ENCODE measurements at places on chromosomes 2 and 18. TPM values are rescaled to one million over a fixed set of nuclear protein-coding genes. Genes with fewer than 3 reads are reported as not detected.

Gene CTDSP1
- total RNA-seq = 149 TPM

Gene CABLES1
- total RNA-seq = 2.1 TPM

Gene VAMP8
- total RNA-seq = 99.6 TPM

Gene MAP3K19
- not detected for total RNA-seq

Gene TUBA4B
- total RNA-seq = not detected

Gene COL4A4
- not detected for total RNA-seq

Gene ERMN
- 3.7 TPM for total RNA-seq

Gene CPLX4
- not detected for total RNA-seq

Gene TGFA
- total RNA-seq = not detected

Gene UCN
- 2.6 TPM for total RNA-seq

DNA sequence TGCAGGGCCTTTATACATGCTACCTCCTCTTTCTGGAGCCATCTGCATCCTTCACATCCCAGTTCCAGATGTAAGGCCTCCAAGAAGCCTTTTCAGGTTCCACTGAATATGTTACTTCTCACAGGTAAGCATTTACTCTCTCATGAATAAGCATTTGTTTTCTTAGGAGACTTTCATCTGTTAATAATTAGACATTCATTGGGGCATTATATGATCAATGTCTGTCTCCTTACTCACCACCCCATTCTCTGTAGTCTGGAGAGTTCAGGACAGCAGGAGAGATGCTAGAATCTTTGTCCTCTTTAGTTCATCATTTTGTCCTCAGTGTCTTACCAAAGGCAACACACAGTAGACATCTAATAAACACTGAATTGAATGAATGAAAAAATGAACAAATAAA is 185.7 kb downstream of the NCKAP5 start:
- DNase-seq = no peak
- H3K4me3 ChIP-seq = no peak overlapping the region
- no peak overlapping the region for H3K27ac ChIP-seq
- H3K4me1 ChIP-seq = no peaks in the 10 kb centered on the region
- H3K36me3 ChIP-seq = no peaks in the 10 kb centered on the region

DNA sequence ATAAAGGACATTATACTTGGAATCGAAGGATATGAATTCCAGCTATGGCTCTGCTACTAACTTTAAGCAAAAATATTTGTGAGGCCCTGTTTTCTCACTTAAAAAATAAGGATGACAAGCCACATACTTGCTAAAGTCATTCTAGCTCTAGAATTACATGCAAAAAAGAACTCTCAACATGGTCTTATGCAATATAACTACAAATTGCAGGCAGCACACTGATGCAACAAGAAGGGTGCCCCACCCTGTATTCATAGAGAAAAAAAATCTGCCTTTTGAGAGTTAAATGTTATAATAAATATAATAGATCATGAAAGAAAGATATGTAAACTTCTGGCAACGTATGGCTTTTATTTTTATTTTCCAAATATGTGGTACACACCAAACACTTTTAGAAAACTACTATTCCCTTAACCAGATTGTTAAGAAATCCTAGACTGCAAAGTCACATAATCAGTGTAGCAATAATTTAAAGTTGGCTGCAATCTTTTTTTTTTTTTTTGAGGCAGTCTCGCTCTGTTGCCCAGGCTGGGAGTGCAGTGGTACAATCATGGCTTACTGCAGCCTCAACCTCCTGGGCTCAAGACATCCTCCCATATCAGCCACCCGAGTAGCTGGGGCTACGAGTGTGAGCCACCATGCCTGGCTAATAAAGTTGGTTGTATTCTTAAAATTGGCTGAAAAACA is 40.2 kb upstream of the WDSUB1 start:
- no peak for DNase-seq
- no peaks in the 10 kb centered on the region for H3K27me3 ChIP-seq
- no peak overlapping the region for H3K27ac ChIP-seq
- H3K4me1 ChIP-seq = no peaks in the 10 kb centered on the region
- H3K4me3 ChIP-seq = no peak overlapping the region
- H3K36me3 ChIP-seq = peaks cover 7% of the 10 kb centered on the region

DNA sequence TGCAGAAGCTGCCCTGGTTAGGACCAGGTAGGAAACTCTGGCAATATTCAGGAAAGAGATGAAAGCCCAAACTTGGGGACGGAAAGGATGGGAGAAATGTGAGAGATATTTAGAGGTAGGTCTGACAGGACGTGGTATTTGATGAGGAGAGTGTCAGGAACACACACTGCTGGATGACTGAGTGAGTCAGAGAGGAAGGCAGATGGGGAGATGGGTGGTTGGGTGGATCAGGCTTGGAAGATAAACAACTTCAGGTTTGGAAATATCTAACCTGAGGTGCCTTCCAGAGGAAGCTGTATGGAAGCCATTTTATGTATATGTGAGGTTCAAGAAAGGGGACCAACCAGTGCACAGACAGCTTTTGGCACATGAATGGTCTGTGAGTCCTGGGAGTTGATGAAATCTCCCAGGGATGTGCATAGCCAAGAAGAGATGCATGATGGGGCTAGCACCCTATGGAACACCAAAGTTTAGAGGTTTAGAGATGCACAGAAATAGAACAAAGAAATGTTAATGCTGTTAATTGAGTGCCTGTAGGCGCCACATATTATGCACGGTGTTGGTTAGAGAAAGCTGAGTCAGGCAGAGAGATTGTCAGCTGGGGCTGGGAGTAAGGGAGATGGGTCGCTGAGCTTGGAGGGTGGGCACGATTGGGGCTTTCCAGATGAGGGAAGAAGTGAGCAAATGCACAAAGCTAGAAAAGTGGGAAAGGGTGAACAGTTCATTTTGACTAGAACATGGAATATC is 101.0 kb downstream of the VIT start:
- peaks cover 30% of the 10 kb centered on the region for H3K27me3 ChIP-seq
- H3K36me3 ChIP-seq = no peaks in the 10 kb centered on the region
- H3K4me3 ChIP-seq = no peak overlapping the region

GRCh38 chr2:233989221-233989858 is 61.2 kb upstream of the SPP2 start:
- H3K36me3 ChIP-seq = peaks cover 24% of the 10 kb centered on the region
- peaks cover 13% of the 10 kb centered on the region for H3K27me3 ChIP-seq
- no peak overlapping the region for H3K27ac ChIP-seq
- H3K4me1 ChIP-seq = peaks cover 41% of the 10 kb centered on the region

DNA sequence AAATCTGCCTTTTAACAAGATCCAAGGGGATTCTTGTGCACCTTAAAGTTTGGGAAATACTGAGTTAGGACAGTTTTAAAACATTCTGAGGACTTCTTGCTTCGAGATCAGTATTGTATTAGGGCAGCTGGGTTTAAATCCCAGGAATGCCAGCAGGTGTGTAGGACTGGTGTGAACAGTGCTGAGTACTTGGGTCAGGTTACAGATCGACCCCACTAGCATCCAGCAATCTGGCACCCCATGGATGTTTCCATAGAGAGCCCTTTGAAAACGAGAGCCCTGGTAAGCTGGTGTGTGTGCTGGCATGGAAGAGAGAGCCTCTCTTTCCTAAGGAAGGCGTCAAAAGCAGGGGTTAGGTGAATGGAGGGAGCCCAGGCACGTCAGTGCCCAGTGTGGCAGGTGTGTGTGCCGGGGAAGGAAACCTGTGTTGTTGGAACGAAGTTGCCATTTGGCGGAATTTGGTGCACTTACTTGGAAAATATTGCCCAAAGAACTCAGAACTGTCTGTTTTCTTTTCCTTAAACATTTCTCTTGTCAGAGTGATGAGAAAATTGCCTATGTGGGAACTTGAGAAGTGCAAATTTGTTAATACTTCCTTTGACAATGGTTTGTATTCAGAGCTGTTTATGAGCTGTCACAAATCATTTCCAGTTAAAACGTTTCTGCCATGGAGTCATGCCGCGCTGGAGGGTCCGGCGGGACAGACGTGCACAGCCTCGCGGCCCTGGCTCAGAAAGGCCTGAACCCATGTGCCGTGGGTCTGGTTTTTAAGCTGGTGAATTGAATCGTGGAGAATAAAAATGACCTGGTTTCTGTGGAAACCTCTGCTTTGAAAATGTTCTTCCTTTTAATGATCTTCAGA is 38.1 kb downstream of the LDLRAD4 start:
- no peak overlapping the region for H3K4me3 ChIP-seq
- no peak for DNase-seq
- peaks cover 4% of the 10 kb centered on the region for H3K4me1 ChIP-seq
- peaks cover 43% of the 10 kb centered on the region for H3K27me3 ChIP-seq

GRCh38 chr2:233807215-233807865 is 29.2 kb downstream of the MROH2A start:
- H3K36me3 ChIP-seq = no peaks in the 10 kb centered on the region
- no peaks in the 10 kb centered on the region for H3K4me1 ChIP-seq
- no peak overlapping the region for H3K27ac ChIP-seq
- DNase-seq = peak; percentile 31

GRCh38 chr2:212929971-212930370 is 221.4 kb downstream of the IKZF2 start:
- DNase-seq = no peak
- no peaks in the 10 kb centered on the region for H3K4me1 ChIP-seq
- H3K27ac ChIP-seq = no peak overlapping the region
- no peak overlapping the region for H3K4me3 ChIP-seq
- H3K36me3 ChIP-seq = no peaks in the 10 kb centered on the region
- H3K27me3 ChIP-seq = no peaks in the 10 kb centered on the region

DNA sequence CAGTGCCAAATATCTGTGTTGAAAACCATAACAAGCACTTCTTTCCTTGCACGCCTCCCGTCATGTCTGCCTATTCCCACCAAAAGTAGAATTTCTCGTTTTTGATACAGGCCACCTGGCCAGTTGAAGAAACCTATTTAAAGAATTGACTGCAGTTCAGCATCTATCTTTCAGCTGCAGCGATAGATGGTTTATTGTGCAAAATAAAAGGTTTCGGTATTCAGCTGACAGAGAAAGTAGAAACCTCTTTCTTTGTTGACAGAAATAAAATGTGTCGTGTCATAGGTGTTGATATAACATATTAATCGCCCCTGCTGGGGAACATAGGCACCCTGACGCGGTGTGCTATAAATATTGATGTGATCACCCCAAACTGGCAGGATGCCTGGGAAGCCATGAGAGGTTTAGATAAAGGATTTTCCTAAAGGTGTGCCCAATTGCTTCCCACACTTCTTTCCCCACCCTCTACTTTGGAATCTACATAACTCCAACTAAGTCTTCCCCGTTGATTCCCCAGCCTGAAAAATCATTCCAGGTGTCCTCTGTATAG is 570.4 kb downstream of the CCDC85A start:
- DNase-seq = no peak
- no peaks in the 10 kb centered on the region for H3K27me3 ChIP-seq
- H3K27ac ChIP-seq = no peak overlapping the region
- no peaks in the 10 kb centered on the region for H3K4me1 ChIP-seq

DNA sequence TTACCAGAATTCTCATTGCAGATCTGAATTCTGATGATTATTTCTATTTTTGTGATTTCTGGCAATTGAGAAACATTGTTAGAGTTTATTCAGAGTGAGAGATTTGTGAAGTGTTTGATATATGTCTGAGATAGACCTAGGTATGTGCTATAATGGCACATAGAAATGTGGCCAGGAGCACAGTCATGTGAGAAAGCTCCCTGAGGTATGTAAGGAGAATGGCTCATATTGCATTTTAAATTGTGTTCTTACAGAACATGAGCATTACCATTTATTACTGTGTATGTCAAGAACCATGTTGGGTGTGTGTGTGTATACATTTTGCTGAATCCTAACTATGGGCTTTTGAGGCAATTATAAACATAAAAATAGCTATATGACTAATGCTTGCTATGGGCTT is 101.2 kb downstream of the RAPGEF4 start:
- no peaks in the 10 kb centered on the region for H3K36me3 ChIP-seq
- peaks cover 20% of the 10 kb centered on the region for H3K27me3 ChIP-seq
- H3K4me1 ChIP-seq = peaks cover 4% of the 10 kb centered on the region

- peak; percentile 45 for DNase-seq
- no peak overlapping the region for H3K27ac ChIP-seq
- H3K27me3 ChIP-seq = peaks cover 16% of the 10 kb centered on the region
- peaks cover 5% of the 10 kb centered on the region for H3K36me3 ChIP-seq
- no peak overlapping the region for H3K4me3 ChIP-seq
Observed at GRCh38 chr2:182716650-182716979, 558 bp downstream of the DNAJC10 start.

DNA sequence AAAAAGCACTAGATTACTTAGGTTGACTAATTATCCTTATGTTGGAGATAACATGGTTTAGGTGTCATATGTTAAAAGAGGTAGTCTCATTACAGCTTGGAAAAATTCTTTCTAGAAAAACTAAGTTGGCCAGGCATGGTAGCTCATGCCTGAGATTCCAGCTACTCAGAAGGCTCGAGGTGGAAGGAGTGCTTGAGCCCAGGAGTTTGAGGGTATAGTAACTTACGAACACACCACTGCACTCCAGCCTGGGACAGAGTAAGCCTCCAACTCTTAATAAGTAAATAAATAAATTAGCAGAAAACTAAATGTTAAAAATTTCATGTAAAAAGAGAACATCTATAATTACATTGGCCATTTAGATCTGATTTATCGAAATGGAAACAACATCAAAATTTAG is 177.2 kb downstream of the NR4A2 start:
- no peak overlapping the region for H3K27ac ChIP-seq
- no peak for DNase-seq
- H3K36me3 ChIP-seq = no peaks in the 10 kb centered on the region
- H3K27me3 ChIP-seq = peaks cover 24% of the 10 kb centered on the region
- no peaks in the 10 kb centered on the region for H3K4me1 ChIP-seq
- no peak overlapping the region for H3K4me3 ChIP-seq

Measured in activated CD8-positive, alpha-beta memory T cell treated with anti-CD3 and anti-CD28 coated beads, Interleukin-2, amount 10 ng/mL, durations not matched to agents 7 days and 5 days (primary cell).